Vagina (tissue), 2 donors: ENCODE measurements at places on chromosomes 1 and 21. TPM values are rescaled to one million over a fixed set of nuclear protein-coding genes. Genes with fewer than 3 reads are reported as not detected.

CFH gene
- 36.8 TPM for total RNA-seq

NEK2 gene
- 1.7 TPM for total RNA-seq

KRTAP19-1 gene
- not detected for total RNA-seq

LMX1A gene
- not detected for total RNA-seq

DNA sequence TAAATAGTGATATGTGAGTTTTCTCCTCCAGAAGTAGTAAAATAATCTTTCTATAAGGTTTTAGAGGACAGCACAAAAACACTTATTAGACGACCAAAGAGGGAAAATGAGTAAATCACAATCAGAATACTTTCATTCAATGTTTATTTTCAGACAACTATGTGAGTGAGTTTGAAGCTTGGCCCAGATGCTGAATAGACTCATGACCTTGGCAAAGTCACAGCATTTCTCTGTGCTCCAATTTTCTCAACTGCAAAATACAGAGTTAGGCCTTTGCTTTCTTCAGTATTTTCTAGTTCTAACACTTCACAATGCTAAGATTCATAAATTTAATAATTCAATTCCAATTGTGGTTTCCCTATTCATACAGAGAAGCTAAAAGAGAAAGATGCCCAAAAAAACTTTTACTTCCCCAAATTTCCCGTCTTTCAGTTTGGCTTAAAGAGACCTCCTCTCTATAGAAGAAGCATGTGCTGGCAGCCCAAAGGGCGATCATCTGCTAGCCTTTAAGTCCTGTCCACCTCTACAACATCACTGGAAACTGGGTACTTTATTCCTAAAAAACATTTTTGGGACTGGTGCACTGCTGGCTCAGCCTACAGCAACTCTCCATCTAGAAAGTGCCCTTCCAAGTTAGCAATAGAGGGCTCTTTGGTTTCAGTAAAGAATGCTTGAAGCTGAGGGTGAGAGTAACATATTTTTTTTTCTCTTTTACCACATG is 116.8 kb upstream of the GORAB start:
- H3K27ac ChIP-seq = peak overlapping the region; percentile 59
- H3K4me3 ChIP-seq = no peak overlapping the region
- H3K27me3 ChIP-seq = no peaks in the 10 kb centered on the region

GRCh38 chr1:84991097-84991920 is 5.6 kb downstream of the MCOLN2 start:
- H3K27me3 ChIP-seq = no peaks in the 10 kb centered on the region
- H3K4me1 ChIP-seq = peaks cover 2% of the 10 kb centered on the region
- no peak overlapping the region for H3K4me3 ChIP-seq
- no peak overlapping the region for H3K27ac ChIP-seq
- DNase-seq = no peak
- H3K36me3 ChIP-seq = no peaks in the 10 kb centered on the region

DNA sequence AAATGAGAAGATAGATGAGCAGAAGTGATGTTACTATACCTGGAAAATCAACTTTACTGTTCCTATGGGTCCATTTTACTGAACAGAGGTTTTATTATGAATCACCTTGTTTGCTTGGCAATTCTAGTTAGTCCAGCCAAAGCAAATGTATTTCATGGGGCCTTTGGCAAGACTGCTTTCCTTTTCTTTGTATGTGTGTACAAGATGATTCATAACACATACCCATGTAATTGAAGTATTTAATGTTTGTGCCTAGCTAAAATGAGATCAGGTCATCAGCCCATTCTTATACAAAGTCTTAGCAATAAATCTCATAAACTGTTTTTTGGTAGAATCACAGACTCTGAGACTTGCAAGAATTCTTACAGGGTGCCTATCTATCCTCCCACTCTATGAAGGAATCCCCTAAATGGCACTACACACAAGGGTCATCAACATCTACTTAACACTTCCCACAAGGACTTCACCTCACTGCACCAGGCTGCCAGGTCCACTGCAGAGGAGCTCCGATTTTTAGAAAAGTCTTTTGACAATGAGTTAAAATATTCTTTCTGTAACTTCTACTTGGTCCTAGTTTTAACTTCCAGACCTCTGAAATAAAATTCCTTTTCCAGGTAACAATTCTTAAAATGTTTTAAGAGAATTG is 58.5 kb downstream of the LPAR3 start:
- no peaks in the 10 kb centered on the region for H3K27me3 ChIP-seq
- no peak overlapping the region for H3K4me3 ChIP-seq
- H3K27ac ChIP-seq = no peak overlapping the region
- no peak for DNase-seq

- H3K27ac ChIP-seq = no peak overlapping the region
- no peak overlapping the region for H3K4me3 ChIP-seq
Observed at GRCh38 chr1:168019407-168019806, 82.5 kb upstream of the MPC2 start.

DNA sequence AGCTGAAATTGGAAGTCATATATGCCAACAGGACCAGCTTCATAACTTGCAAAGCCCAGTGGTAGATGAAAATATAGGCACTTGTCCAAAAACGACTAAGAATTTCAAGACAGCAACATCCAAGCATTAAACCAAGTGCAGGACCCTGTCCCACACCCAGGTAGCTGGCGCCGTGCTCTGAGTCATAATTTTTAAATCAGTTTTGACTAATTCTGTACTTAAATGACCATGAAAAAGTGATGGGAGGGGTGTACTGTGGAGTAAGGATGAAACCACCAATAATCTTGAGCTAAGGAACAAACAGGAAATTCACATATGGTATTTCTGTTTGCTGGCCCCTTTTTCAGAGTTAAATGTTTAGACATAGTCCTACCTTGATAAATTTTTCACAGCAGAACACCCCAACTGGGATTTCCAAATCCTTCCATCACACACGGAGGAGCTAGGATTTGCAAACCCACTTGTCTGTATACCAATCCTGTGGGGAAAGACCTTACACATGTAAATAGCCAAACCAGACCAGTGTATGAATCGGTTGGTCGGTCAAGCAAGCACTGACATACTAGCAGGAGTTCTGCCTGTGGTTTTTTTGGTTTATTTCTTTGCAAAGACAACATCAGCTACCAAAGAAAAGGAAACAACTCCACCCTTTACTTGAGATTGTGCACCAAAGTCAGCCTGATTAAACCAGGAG is 235.7 kb upstream of the RAB4A start:
- H3K4me3 ChIP-seq = no peak overlapping the region
- DNase-seq = no peak
- H3K36me3 ChIP-seq = no peaks in the 10 kb centered on the region
- H3K27ac ChIP-seq = no peak overlapping the region
- no peaks in the 10 kb centered on the region for H3K27me3 ChIP-seq

- H3K27ac ChIP-seq = peak overlapping the region; percentile 74
- no peak for DNase-seq
- H3K4me3 ChIP-seq = no peak overlapping the region
Observed at GRCh38 chr1:201456499-201457309, 12.3 kb downstream of the PHLDA3 start.

DNA sequence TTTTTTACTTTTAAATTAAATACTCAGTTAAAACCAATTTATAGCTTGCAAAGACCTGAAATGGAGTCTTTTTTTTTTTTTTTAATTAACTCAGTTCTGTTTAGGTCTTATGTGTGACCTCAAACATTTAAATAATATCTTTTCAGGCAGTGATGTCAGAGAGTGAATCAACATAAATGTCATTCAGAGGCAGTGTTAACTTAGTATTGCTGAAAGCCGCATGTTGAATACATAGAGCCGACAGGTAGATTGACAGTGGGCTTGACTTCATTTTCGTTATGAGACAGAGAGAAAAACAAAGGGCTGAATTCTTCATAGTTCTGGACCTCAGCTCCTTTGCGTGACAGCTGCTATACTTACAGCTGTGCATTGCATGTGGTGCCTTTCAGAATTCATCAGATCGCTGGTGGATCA is 51.5 kb downstream of the PRDM2 start:
- no peak for DNase-seq
- peaks cover 74% of the 10 kb centered on the region for H3K4me1 ChIP-seq
- H3K36me3 ChIP-seq = no peaks in the 10 kb centered on the region
